ENCODE measurements at places on chromosomes 13 and 19. TPM values are rescaled to one million over a fixed set of nuclear protein-coding genes. Genes with fewer than 3 reads are reported as not detected.
A peak's percentile ranks its signal among the peaks of the same experiment; 100 is the strongest.

DNA sequence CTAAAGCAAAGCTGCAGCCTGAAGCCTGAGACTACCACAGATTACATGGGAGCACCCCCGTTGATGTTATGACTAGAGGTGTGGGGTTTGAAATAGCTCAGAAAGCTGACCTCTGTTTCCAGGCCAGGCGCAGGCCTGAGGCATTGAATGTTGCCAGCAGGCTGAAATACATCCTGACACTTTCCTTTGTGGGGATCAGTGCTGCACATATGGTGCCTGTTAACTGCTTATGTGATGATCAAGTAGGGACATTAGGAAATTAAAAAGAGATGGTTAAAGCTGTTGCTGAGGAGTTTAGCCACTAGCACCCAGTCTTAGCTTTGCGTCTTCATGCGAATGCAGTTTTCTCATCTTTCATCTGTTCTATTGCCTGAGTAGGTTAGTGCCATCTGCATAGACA lies 83.2 kb downstream of the CCNA1 start:
- no peak for DNase-seq

- peak; percentile 48 for DNase-seq
These were observed 16.8 kb downstream of the CCL25 start for GRCh38 chr19:8069096-8069973.

DNA sequence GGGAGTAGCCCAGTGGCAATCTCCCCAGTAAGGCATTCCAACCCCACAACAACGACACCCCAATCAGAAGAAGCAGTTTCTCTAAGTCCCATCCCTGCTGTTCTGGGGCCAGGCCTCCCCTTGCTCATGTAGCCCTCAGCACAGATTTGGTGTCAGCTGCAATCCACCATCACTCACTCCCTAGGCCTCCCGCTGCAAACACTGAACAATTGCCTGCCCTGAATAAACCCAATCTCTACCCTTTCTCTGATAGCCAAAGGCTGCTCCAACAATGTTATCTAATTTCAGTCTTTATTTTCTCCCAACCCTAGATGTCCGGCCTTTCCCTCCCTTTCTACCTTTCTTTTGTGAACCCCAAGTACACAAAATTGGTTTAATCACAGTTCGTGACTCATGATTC lies 5.6 kb upstream of the SOX21 start:
- DNase-seq = no peak

- no peak for DNase-seq
These were observed 86.4 kb downstream of the CCNA1 start for GRCh38 chr13:36518707-36519106.

- no peak for DNase-seq
These were observed 648.8 kb upstream of the SPRY2 start for GRCh38 chr13:80989747-80990146.

GRCh38 chr13:42594481-42595252 lies 20.7 kb downstream of the TNFSF11 start:
- peak; percentile 71 for DNase-seq

DNA sequence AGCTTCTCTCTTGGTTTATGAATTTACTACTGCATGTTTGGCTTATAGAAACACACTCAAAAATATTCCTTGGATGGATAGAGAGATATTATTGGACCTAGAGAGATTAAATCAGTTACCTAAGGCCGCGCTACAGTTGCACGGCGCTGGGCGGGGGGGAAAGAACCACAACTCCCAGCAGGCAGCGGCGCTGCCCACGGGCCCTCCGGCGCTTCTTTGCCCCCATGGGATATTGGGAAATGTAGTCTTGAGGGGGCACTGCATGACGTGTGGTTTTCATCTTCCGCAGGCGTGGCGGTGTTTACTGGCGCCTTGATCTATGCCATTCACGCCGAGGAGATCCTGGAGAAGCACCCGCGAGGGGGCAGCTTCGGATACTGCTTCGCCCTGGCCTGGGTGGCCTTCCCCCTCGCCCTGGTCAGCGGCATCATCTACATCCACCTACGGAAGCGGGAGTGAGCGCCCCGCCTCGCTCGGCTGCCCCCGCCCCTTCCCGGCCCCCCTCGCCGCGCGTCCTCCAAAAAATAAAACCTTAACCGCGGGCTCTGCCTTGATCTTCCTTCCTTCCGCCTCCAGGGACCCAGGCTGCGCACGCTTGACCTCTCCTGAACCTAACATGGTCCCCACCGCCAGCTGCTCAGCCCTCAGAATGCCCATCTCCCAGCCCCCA lies 4.8 kb downstream of the EMP3 start:
- DNase-seq = peak; percentile 92

GRCh38 chr13:81211713-81212112 lies 870.8 kb upstream of the SPRY2 start:
- DNase-seq = no peak

GRCh38 chr19:13969897-13970296 lies 17.6 kb downstream of the DCAF15 start:
- DNase-seq = no peak

DNA sequence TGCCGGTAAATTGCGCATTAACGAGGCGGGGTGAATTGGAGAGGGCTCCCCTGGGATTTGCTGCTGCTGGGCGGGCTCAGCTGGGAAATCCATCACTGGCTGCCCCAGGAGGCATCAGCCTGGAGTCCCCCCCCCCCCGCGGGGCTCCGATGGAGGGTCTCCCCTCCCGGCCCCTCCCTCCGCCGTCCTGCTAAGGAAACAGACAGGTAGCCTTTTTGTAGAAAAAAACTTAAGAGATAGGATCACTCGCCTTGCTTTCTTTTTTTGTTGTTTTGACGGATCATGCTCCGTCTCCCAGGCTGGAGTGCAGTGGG lies 6.8 kb downstream of the TLE6 start:
- DNase-seq = no peak

GRCh38 chr13:109699628-109700071 lies 86.7 kb downstream of the IRS2 start:
- no peak for DNase-seq

GRCh38 chr19:56116606-56117005 lies 4.5 kb downstream of the ZNF787 start:
- no peak for DNase-seq

- DNase-seq = no peak
These were observed 231.3 kb downstream of the PCDH17 start for GRCh38 chr13:57862879-57863278.

GRCh38 chr13:32917504-32917903 lies 98.7 kb upstream of the KL start:
- DNase-seq = peak; percentile 30

- no peak for DNase-seq
These were observed at the start of gene MADCAM1 for GRCh38 chr19:496112-496665. MADCAM1 (plus strand) TSS chr19:496486; CDS start chr19:496500, 14 bp downstream.

DNA sequence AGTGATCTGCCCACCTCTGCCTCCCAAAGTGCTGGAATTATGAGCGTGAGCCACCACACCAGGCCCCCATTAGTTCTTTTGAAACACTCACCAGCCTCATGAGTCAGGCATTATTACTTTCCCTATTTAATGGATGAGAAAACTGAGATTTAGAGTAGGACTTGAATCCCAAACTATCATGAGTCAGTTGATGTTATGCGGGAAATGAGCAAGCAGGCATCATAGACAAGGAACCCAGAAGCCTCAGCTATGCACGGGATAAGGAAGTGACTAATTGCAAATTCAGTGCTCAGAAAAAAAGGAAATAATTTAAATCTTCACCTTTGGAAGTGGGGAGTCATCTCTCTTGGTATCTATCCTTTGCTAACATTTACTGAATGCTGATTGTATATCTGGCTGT lies 217.5 kb downstream of the ABCC4 start:
- DNase-seq = no peak

DNA sequence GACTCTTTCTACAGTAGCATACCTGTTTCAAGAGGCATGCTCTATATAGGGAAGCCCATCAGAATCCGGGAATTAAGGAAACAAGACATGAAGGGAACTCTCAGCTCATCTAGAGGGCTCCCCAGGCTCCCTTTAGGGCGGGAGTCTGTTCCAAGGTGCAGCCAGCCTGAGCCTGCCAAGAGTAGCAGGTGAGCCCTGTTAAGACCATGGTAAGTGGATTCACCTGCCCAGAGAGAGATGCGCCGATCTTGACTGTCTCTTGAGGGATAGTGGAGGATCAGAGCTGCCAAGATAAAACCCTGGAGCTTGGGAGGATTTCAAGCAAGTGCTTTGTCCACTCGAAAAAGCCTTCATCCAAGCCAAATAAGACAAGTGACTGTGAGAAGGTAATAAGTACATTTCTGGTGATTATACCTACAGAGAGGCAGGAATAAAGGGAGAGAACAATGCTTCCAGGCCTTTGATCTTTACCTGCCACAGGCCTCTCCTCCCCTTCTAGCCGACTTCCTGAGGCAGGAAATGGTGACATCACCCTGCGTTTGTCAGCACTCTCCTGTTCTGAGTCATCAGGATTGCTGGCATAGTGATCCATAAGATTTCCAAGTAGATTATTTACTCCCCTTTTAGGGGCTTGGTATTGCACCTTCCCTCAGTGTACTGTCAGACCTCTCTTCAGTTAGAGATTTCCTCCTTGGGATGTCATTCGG lies 31.5 kb downstream of the KLF5 start:
- peak; percentile 18 for DNase-seq

- DNase-seq = no peak
These were observed 3.7 kb upstream of the ARHGEF7 start for GRCh38 chr13:111111376-111111937.

- no peak for DNase-seq
These were observed 3.9 kb downstream of the TEX30 start for GRCh38 chr13:102769679-102770078.

GRCh38 chr19:38841787-38842438 lies 7.9 kb downstream of the HNRNPL start:
- peak; percentile 67 for DNase-seq

- no peak for DNase-seq
These were observed 20.2 kb downstream of the C19orf44 start for GRCh38 chr19:16516381-16516780.

GRCh38 chr13:76474966-76475365 lies 411.2 kb downstream of the KCTD12 start:
- no peak for DNase-seq

DNA sequence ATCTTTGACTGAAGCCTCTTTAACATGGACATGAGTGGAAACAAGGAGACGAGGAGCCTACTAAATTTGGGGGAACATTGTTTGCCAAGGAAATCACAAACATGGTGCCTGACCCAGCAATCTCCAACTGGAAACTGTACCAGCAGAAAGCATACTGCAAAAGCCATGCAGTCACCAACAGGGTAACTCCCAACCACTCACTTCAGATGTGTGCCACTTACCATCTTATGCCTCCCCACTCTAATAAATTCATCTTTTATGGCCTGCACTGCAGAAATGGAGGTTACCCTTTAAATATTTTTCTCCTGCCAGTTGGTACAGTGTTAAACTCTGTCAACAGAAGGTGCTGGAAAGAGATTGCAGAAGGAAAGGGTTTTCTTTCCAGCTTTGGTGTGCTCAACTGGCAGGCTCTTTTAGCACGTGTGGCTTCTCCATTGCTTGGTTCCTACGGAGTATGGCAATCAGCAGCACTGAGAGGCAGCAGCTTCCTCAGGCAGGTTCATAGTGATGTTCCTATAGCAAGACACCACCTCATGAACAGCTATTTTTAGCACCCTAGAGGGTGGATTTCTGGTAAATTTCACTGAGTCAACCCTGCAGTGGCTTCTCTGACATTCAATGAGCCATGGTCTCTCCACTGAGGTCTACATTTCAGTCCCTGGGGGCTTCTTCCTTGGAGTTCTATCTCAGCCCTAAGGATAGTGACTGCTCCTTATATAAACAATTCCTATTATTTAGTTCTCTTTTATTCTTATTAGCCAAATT lies 21.4 kb downstream of the MIR17HG start:
- peak; percentile 56 for DNase-seq

GRCh38 chr13:49925881-49926418 lies 10.2 kb downstream of the SPRYD7 start:
- DNase-seq = no peak

DNA sequence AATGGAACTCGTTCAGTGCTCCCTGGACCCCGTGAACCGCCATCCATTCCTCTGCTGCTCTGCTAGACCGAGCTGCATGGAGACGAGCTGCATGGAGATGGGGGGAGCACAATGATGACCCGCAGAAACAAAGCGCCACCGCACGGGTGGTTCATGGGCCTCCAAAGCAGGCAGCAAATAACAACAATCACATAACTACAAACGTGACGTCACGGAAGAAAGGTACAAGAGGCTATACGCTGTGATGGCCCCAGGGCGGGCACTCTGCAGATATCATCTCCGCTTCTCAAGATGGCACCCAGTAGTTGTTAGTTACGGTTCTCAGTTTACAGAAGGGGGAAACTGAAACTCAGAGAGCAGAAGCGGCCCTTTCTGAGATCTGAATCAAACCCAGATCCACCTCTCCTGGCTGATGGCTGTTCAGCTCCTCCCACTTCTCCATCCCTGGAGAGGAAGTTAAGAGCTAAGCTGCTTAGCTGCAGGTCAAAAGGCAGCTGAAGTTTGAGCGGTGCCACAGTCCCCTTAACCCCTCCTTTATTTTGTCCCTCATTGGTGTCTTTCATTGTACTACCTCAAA lies 1.7 kb downstream of the ATP13A1 start:
- DNase-seq = peak; percentile 70

GRCh38 chr19:38736036-38736412 lies 8.2 kb downstream of the CAPN12 start:
- peak; percentile 82 for DNase-seq

DNA sequence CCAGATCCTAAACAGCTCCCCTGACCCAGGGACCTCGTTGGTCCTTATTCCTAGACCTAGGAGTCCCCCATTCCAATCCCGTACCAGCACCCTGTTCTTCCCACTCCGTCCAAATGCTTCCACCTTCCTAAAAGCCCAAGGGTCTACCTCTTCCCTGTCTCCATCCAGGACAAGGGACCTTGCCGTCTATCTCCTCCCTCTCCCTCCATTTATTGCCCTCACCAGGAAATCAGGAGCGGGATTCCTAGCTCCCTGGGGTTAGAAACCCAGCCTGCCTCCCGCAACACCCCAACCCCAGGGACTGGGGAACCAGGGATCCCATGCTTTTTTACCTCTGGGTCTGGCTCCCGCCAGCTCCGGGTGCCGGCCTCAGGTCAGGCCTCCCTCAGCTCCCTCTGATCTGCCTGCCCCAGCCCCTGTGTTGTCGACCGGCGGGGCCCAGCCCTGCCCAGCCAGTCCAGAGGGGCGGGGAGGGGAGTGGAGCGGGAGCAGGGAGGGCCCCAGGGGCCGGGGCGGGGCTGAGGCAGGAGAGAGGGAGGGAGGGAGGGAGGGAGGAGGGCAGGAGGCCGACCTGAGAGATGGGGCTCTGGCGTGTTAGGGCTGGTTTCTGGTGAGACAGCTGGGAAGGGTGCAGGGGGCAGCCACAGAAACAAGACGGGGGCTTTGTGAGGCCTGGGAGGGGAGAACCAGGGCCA lies at the start of gene B3GNT8:
Gene B3GNT8, minus strand, starts transcription at position 423 of the 695 bp plus-strand sequence. CDS start 596 bp downstream, outside the sequence.
- DNase-seq = peak; percentile 73

- DNase-seq = no peak
These were observed 26.2 kb downstream of the CCNE1 start for GRCh38 chr19:29837996-29838395.

- DNase-seq = no peak
These were observed 101.7 kb downstream of the SLC7A1 start for GRCh38 chr13:29493796-29494195.

- no peak for DNase-seq
These were observed 6.8 kb downstream of the ZNF134 start for GRCh38 chr19:57620673-57621348.

- DNase-seq = no peak
These were observed 18.2 kb upstream of the FFAR2 start for GRCh38 chr19:35429698-35430408.

Gene FGF9
- 0.19 TPM for total RNA-seq

Gene C19orf85
- not detected for total RNA-seq

Gene PCCA
- 5.8 TPM for total RNA-seq

Gene SH2D3A
- 23.2 TPM for total RNA-seq

Gene VSTM2B
- total RNA-seq = not detected
